ENCODE measurements at places on chromosomes 12 and 14.
A peak's percentile ranks its signal among the peaks of the same experiment; 100 is the strongest.

DNA sequence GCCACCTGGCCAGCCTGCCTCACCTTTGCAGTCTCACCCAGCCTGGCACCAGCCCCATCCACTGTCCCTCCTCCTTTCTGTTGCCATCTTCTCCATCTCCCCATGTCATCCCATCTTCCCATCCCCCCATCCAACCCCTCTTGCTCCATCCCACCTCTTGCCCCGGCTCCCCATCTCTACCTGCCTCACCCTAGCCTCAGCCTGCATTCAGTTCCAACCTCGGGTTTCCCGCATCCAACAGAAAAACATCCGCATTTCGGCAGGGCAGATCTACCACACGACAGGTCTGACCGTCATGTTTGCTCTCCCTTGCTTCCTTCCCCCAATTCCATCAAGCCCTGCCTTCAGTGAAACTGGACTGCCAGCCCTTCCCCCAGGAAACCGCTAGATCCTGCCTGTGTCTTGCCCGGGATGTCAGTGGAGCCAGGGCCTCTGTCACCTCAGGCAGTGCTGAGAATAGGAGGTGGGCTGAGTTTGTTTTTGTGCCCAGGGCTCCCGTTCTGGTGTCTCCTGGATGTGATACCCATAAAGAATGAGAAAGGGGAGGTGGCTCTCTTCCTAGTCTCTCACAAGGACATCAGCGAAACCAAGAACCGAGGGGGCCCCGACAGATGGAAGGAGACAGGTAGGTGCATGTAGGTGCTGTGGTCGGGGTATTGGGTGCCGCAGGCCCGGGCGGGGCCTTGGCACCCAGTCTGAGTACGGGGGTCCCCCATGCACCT is 2.5 kb downstream of the KCNH3 start:
- DNase-seq, result no peak

GRCh38 chr12:96070670-96071279 is 35.4 kb upstream of the LTA4H start:
- DNase-seq, result peak; percentile 30

DNA sequence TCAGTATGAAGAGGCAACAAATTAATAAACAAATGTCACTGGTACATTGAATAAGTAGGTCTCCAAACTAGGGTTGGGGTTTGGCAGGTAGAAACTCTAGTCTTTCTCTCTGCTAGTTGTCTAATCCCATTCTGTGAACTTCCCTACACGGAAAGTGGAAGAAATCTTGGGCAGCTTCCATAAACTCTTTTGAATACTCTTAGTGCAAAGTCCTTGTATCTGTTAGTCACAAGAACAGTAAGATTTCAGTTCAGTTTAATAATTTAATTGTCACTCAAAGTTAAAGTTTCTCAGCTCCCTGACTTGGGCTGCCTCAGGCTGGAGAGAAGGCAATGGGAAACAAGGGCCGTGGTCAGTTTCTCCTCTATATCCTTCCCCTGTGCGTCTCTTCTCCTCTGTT is 135.4 kb upstream of the MDM1 start:
- DNase-seq, result no peak

- DNase-seq, result no peak
These were observed 18.5 kb downstream of the TESC start for GRCh38 chr12:117080661-117081144.

GRCh38 chr14:63745858-63746425 is 18.1 kb upstream of the SGPP1 start:
- peak; percentile 46 for DNase-seq

GRCh38 chr14:77593501-77593961 is 22.9 kb downstream of the SPTLC2 start:
- peak; percentile 63 for DNase-seq

DNA sequence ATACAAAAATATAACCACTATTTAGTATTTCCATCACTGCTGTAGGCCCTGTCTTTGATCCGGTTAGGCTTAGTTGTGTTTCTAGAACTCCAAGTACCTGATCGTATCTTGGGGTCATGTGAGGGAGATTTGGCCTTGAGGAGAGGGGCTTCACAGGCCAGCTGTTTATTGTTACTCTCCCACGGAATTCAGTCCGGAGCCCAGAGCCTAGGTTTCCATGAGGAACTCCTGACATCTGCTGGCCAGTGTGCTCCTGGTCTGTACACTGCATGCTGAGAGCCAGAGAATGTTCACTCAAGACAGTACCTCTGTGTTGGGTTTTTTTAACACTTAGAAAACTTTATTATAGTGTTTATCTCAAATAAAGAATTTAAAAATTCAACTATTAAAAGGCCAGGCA is 341.0 kb upstream of the TMEM132C start:
- DNase-seq, result peak; percentile 79

- DNase-seq, result no peak
These were observed 2.9 kb upstream of the BDKRB1 start for GRCh38 chr14:96252999-96253539.

- no peak for DNase-seq
These were observed 575.9 kb upstream of the MDGA2 start for GRCh38 chr14:48251290-48251689.

DNA sequence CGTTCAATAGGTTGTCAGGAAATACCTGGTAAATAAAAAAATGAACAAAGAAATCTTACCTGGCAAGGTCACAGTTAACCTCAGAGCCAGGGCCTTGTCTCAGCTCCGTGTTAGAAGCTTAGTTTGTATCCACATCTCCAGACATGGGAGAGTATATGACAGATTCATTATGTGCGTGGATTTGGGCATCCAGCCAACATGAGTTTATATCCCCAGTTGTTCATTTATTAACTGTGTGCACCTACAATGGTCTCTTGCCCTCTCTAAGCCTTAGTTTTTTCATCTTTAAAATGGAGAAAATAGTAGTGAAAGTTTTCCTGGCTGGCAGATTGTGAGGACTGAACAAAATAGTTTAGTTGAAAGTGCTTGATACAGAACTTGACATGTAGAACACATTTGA is 437.8 kb downstream of the NPAS3 start:
- DNase-seq, result no peak

DNA sequence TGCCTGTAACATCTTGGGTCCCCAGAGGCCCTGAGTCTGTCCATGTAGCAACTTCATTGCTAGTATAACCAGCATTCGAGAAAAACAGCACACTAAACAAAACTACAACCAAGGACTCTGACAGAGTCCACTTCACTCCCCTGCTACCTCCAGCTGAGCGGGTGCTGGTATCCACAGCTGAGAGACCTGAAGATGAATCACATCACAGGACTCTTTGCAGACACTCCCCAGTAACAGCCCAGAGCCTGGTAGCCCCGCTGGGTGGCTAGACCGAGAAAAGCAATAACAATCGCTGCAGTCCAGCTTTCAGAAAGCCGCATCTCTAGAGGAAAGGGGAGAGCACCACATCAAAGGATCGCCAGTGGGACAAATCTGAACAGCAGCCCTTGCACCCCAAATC is 9.0 kb upstream of the IQSEC3 start:
- DNase-seq, result no peak

DNA sequence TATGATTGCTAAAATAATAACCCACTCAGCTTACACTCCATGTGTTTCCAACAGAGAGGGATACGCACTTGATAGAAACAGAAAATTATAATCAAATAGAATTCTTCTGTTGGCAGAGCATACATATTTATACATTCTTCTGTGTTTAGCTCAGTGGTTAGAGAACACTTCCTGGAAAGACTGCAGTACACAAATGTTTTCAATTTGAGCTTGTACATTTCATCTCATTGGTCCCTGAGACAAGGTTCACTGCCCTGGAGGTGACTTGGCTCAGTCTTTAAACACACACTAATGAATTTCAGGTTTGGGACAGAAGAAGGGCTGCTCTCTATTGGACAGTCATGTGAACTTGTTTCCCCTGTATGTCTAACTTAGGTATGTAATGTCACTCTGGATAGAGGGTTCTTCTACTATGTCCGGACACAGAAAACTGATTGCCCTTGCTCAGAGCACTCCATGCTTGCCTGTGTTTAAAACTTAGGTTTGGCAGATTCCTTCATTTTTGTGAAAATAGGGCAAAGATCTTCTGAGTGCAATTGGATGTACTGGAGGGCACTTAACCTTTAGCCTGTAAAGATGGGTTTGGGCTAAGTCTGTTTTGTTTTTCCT is 22.9 kb downstream of the PROX2 start:
- no peak for DNase-seq

DNA sequence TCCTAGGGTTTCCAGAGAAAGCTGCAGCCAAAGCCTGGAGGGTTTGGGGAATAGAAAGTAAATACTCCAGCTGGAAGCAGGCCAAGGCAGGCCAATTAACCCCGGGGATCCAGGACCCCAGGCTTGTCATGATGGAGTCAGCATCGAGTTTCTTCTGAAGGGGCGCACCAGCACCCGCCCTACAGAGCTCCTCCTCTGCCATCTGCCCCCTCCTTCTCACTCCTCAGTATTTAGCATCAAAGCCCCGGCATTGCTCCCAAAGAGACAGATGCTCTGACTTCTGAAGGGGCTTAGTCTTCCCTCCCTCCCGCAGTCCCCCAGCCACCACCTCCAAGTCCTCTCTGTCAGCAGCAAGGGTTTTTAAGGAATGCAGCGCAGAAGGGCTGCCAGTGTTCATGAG is 285.1 kb upstream of the NOS1 start:
- no peak for DNase-seq

DNA sequence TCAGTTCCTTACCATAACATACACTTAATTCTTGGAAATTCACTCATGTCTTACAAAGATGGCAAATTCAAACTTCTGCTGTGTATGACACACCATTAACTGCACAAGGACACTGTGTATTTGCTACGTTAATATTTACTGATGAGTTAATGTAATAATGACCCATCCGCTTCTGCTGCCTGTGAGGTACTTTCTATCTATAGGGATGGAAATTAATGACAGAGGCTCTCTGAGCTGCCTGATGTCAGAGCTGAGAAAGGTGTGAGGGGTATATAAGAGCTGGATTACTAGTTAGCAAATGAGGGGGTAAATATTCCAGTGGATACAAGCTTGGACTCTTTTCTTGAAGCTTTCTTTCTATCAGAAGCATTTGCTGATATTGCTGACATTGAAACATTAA is at the start of gene IAPP:
Gene IAPP (plus strand): TSS at position 301 of the 400 bp plus-strand sequence. CDS start 450 bp downstream, outside the sequence.
- DNase-seq, result no peak

DNA sequence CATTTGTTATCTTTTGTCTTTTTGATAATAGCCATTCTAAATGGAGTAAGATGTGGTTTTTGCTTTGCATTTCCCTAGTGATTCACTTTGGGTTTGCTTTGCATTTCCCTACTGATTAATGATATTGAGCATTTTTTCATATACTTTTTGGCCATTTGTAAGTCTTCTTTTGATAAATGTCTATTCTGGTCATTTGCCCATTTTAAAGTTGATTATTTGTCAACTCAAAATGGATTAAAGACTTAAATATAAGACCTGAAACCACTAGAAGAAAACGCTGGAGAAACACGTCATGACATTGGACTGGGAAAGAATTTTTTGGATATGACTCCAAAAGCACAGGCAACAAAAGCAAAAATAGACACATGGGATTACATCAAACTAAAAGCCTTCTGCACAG is 148.0 kb downstream of the APAF1 start:
- no peak for DNase-seq
